ENCODE measurements at places on chromosomes 1 and 21.
A peak's percentile ranks its signal among the peaks of the same experiment; 100 is the strongest.

DNA sequence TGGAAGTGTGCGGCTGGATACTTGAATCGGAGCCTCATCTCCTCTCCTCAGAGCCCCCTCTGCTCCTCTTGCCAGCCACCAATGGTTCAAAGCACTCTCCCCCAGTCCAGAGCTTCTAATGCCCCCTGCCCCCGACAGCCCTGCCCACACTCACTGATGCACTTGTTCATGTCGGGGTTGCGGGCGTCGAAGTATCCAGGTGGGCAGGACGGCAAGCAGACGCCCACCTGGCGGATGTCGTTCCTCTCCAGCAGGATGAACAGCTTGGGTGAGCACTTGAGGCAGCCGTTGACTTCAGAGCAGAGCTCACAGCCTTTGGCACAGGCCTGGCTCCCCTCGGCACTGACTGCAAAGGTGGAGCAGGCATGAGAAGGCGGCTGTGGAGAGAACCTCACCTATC lies 18.4 kb downstream of the RSPO1 start:
- no peak for DNase-seq

GRCh38 chr1:232172563-232172962 lies 457.4 kb downstream of the SIPA1L2 start:
- no peak for DNase-seq

DNA sequence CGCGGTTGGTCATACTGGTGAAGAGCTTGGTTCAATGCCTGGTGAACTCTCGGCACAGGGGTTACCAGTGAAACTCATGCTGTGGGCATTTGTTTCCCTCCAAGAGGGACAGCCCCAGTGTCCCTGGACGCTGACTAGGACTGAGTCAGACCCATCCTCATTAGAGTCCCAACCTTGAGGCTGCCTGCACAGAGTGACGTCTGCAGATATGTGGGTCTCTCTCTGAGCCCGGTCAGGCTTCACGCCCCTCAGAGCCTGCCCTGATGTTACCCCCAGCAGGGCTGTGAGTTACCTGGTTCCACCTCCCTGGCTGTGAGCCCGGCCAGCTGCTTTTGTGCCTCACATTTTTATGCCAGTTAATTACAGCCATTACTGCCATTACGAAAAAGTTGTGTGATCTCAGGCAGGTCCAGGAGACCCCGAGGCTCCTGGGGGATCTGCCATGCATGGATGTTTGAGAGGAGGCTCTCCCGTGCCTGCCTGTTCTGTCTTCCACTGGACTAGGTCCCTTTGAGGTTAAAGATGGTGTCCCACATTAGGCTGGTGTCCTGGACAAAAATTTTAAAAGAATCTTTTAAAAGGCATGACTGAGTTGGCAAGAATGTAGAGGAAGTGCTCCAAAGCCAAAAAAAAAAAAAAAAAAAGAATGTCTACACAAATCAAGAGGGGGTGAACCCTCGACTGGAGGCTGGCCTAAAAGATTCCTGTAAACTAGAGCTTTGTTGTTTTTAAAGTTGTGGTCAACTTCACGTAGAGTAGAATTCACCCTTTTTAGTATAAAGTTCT lies 36.6 kb upstream of the PADI1 start:
- DNase-seq: no peak

- DNase-seq: no peak
Measured at GRCh38 chr1:204726478-204726877, 40.9 kb upstream of the LRRN2 start.

GRCh38 chr1:15760520-15761211 lies 2.1 kb downstream of the FBLIM1 start:
- DNase-seq: no peak

DNA sequence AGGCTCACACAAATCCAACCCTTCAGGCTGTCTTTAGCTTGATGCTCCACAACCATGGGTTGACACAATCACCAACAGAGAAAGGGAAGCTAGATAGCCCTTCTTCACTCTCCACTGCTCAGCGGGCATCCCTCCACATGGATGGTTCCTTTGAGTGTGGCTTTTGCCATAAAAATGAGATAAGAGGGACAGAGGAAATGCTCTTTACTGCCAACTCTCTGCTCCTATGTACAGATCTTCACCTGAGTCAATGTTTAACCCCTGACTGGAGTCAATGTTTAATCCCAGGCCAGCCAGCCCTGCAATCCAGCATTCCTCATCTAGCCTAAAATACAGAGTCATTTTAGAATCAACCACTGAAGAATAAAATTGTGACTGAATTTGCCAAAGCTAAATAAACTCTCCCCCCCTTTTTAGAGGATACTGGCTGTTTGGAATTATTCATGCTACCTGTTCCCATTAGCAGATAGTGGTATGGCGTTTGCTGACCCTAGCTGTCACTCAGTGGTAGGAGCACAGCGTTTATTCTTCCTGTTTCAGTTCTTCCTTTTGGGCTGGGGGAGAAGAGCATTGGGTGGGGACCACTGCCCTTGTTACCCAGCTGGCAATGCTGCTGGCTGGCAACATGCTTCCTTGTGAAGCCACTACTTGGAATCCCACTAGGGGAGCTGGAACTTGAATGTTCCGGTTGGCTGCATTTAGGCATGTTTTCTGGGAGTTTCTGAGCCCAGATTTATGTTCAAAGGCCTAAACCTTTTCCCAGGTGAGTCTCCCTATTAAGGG lies 5.2 kb upstream of the PIGR start:
- no peak for DNase-seq

GRCh38 chr1:83931658-83932253 lies 67.2 kb downstream of the TTLL7 start:
- no peak for DNase-seq

- no peak for DNase-seq
Measured at GRCh38 chr1:30474818-30475200, 248.6 kb downstream of the MATN1 start.

DNA sequence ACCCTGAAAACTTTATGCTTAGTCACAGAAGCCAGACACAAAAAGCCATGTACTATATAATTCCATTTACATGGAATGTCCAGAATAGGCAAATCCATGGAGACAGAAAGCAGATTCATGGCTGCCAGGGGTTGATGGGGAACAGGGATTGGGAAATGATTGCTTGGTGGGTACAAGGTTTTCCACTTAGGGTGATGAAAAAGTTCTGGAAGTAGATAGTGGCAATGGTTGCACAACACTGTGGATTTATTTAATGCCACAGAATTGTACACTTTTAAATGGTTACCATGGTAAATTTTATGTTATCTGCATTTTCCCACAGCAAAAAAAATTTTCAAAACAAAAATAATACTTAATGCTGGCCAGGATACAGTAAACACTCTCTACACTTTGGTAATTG lies 40.6 kb downstream of the ENAH start:
- DNase-seq: no peak

GRCh38 chr1:205541161-205541886 lies 36.9 kb downstream of the CDK18 start:
- DNase-seq: no peak

DNA sequence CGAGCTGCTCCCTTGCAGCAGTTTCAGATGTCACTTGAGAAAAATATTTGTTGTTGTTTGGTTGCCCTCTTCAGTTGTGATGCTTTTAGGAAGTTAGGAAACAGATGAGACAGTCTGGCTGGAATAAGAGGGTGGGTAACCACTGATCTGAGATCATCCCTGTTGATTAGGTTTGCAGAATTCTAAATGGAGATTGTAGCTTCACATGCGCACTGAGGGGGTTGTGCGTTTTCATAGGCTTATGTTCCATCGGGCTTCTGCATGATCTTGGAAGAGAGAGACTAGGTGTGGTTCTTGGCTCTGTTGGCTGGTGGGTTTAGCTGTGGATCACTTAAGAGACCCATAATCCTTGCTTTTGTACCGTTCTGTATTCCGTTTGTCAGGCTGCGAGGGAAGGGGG lies 108.1 kb downstream of the CAMTA1 start:
- DNase-seq: no peak

DNA sequence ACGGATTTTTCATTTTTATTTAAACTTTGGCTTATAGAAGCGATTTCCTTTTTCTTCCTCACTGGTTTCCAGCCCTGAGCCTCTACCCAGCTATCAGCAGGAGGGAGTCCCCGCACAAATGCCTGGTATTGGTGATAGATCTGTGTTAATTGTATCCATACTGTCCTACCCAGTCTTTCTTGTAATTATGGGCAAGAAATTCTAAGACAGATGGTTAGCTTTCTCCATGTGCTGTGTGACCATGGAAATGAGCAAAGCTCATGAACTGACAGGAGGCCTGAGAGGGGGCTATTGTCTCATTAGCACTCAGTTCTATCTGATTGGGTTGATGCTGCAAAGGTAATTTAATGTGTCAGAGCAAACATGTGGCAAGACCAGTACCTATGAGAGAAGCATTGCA lies 108.1 kb upstream of the IVNS1ABP start:
- DNase-seq: no peak

- no peak for DNase-seq
Measured at GRCh38 chr1:109786531-109787021, 22.9 kb upstream of the EPS8L3 start.

DNA sequence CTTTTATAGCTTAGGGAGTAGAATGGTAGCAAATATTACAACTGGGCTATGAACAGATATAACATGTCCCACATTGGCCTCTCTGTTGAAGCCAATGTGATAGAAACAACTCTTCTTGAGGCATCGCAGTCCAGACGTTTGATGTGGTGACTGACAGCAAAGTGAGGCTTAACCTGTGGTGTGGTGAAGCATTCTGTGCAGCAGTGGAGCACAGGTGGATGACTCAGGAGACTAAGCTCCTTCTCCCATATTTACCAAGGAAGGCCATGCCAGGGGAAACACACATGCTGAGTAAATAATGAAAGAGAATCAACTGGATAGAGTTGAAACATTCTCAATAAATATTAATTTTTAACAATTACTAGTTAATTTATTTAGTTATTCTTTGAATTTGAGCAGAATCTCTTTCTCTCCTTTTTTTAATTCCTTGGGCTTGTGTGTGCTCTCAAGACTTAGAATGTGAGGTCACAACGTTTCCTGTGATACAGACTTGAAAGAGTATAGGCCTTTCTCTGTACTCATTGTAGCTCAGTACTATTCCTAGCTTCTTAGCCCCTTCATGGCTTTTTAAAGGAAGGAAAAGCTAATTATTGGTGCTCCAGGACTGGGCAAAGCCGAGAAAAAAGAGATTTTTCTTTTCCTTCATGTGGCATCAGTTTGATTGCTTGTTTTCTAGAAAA lies 17.6 kb downstream of the CRB1 start:
- DNase-seq: no peak

GRCh38 chr1:7781923-7782495 lies 2.1 kb upstream of the PER3 start:
- peak; percentile 4 for DNase-seq

- DNase-seq: no peak
Measured at GRCh38 chr1:231523816-231524215, 4.7 kb upstream of the TSNAX start.

- DNase-seq: no peak
Measured at GRCh38 chr1:40594187-40594531, 62.7 kb downstream of the ZNF684 start.

DNA sequence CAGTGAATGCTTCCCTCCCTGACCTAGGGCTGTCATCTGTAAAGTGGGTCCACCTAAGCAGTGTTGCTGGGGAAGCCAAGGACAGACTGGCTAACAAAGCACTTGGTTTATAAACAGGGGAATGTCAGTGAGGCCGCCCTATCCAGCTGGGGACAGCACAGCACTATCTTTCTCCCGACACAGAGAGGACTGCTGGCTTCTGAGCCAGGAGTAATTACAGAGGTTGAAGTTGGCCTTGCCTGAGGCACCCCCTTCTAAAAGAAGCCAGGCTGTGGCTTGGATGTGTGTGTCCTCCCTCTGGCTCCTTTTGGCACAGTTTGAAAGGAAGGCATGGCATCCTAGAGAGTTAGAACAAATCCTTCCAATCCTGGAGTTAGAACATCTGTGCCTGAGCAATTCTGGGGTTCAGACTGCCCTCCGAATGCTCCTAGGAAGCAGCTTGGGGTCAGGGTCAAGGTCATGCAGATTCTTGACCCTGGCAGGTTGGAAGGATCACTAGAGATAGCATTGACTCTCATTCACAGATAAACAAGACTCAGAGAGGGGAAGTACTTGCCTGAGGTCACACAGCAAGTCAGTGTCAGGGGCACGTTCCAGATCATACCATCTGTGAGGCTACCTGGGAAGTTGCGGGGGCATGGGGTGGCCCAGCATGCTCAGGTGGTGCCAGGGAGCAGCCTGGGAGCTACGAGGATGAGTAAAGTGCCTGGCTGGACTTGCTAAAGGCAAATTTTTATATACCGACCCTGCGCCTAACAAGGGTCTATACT lies 1.3 kb upstream of the LDLRAP1 start:
- DNase-seq: no peak

DNA sequence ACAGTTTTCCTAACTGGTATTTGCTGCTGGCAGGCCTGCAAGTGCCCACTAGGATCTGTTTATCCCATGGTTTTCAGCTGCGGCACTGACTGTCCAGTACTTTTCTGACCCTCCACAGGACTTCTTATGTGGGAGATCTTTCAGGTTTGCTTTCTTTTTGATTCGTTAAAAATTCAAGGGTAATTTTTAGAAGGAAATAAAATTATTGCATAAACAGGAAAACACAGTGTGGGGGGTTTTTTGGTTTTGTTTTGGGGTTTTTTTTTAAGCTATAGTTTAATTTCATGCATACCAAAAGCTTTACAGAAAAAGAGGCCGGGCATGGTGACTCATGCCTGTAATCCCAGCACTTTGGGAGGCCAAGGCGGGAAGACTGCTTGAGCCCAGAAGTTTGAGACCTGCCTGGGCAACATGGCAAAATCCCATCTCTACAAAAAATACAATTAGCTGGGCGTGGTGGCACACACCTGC lies 3.6 kb downstream of the NIBAN1 start:
- DNase-seq: no peak

- no peak for DNase-seq
Measured at GRCh38 chr1:181593042-181593441, 109.7 kb downstream of the CACNA1E start.

GRCh38 chr1:21051177-21051825 lies 125.4 kb downstream of the EIF4G3 start:
- no peak for DNase-seq

- no peak for DNase-seq
Measured at GRCh38 chr1:164683235-164683634, 124.3 kb downstream of the PBX1 start.

- DNase-seq: no peak
Measured at GRCh38 chr1:33335020-33335419, 14.1 kb upstream of the A3GALT2 start.

GRCh38 chr1:89837036-89837481 lies 16.2 kb downstream of the LRRC8D start:
- DNase-seq: no peak

GRCh38 chr1:227006226-227006796 lies 66.2 kb downstream of the COQ8A start:
- no peak for DNase-seq

- DNase-seq: no peak
Measured at GRCh38 chr1:173356191-173356762, 120.9 kb upstream of the PRDX6 start.

Data from activated naive CD4-positive, alpha-beta T cell treated with Interleukin-2 at 50 U/mL for 16 hours (primary cell).